SK-N-MC (cell line): ENCODE measurements at places on chromosomes 1 and 21.

DNA sequence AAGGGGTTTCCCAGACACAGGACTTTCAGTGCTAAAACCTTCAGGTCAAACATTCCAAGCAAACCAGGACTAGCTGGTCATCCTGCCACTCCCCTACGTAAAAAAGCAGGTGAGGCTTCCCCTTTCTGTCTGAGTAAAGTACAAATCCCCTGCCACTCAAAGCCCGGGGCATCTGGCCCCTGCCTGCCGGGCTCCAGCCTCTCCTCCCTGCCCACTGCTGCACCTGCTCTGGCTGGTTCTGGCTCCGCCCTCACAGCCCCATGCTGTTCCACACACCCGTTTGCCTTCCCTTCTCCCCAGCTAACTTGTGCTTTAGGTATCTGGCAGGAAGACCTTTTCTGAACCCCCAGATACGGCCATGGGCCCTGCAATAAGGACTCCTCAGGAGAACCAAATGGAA, 23.3 kb upstream of the S100A7 start:
- no peak for DNase-seq

- no peak for DNase-seq
These were observed 20.6 kb upstream of the BACE2 start for GRCh38 chr21:41147096-41147978.

GRCh38 chr1:119081267-119081666, 59.2 kb downstream of the WARS2 start:
- no peak for DNase-seq

DNA sequence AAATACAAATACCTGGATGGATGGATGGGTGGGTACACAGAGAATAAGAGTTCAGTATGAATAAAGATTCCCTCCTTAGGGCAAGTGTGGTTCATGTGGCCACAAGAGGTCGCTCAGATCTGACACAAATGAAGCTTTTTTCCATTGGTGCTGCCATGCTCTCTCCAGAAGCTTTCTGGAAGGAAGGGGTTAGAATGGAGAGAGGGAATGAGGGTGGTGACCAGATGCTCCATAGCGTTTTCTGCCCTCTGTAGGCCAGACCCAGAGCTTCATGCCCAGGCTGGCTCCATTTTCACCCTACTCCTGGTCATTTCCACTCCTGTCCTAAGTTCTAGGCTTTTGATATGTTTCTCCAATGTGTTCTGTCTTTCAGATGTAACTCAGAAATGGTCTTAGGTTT, 3.3 kb upstream of the FCRL6 start:
- DNase-seq = peak; percentile 24

DNA sequence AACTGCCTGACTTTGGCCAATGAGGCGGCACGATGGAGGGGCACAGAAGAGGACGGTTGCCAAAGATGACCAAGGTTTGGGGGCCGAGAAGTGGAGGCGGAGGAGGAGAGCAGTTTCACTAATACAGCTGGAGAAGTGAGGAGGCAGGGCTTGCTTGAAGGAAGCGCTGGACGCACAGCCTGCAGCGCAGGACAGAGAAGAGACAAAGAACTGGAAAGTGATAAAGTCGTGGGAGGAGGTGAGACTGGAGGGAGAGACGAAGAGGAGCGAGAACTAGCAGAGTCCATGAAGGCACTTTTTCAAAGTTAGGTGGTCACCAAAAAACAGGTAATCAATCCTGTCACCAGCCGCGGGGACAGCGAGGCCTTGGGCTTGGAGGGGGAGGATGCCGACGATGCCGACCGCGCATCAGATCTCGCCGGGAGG, 771 bp downstream of the PACC1 start:
- no peak for DNase-seq

GRCh38 chr1:3945222-3945621, 45.1 kb upstream of the C1orf174 start:
- no peak for DNase-seq

DNA sequence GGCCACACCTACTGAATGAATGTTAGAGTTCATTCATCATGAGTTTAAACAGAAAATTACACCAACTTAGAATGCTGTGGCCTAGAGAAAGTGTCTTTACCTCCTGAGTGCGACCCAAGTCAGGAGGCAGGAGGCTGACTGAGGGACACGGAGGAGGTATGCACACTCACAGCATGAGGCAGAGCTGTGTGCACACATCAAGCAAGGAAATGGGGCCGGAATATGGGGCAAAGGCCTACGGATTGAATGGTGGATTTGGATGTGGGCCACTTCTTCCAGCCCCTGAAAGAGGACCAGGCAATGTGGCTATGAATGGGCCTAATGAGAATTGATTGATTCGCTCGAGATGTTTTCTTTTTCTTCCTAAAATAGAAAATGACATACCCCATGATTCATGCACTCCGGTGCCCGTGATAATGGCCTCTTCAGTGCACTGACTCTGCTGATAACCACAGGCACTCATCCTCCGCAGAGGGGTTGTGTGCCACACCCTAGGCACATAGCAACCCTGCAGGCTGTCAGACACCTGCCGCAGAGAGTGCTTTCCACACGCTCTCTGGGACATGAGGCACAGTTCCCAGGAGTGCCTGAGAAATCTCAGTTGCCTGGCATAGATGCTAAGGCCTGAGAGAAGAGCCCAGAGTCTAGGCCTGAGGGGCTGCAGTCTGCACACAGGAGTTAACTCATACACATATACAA, 155.5 kb downstream of the GLUL start:
- no peak for DNase-seq

- DNase-seq = no peak
These were observed 122.1 kb downstream of the SIM2 start for GRCh38 chr21:36821032-36821299.
